ENCODE measurements at places on chromosomes 11 and 22.
A peak's percentile ranks its signal among the peaks of the same experiment; 100 is the strongest.

GRCh38 chr11:18958221-18958910, 19.2 kb upstream of the MRGPRX1 start:
- DNase-seq = no peak

DNA sequence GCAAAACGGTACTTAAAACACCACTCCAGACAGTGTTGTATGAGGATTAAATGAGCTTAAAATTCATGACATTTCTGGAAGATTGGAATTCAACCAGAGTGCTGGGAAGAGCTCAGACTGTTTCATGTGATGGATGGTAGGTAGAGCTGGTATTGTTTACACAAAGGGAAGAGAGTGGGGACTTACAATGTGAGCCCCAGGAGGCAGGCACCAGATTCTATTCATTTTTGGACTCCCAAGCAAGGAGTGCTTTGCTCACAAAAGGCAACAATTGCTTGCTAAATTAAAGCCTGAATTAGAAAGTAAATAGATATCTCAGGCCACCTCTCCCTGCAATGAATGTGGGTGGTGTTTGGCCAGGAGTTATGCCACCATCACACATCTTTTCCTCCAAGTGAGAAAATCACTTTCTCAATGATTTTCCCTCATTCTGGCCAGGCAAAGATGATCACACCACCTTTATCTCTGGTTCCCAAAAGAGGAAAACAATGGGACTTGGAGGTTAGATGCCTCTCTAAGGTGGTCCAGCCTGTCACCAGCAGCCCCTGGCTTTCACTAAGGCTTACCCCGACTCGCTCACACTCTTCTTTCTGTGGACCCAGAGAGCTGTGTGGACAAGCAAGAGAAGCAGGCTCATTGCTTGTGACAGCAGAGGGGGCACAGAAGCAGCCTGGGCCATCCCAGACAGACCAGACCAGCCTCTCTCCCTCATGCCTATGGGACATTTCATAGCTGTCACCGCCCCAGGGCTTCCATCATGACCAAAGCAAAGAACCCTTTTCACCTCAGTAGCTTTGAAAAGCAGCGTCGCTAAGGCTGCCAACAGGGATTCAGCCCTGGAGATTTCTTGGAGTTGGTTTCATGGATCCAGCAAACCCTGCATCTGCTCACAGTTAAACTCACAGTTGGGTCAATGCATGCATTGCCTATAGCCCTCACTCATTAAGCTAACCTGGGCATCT, 63.5 kb upstream of the DRD2 start:
- DNase-seq = no peak

DNA sequence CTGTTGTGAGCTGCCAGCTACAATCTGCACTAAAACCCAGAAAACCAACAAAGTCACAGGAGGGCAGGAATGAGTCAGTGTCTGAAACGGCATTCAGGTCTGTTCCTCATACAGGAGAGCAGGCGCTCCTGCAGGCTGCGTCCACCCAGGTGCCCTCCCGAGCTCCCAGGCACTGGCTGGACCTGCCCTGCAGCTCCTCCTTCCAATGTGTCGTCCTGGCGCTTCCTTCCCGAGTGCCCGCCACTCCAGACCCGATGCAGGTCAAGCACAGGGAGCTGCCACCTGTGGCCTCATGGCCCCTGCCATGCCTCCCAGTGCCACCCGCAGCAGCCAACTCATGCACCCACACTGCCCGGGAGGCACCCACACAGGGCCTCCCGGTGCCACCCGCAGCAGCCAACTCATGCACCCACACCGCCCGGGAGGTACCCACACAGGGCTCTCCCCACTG, 12.0 kb downstream of the BRD1 start:
- no peak for DNase-seq

GRCh38 chr11:13388741-13389140, 74.3 kb downstream of the BTBD10 start:
- no peak for DNase-seq

DNA sequence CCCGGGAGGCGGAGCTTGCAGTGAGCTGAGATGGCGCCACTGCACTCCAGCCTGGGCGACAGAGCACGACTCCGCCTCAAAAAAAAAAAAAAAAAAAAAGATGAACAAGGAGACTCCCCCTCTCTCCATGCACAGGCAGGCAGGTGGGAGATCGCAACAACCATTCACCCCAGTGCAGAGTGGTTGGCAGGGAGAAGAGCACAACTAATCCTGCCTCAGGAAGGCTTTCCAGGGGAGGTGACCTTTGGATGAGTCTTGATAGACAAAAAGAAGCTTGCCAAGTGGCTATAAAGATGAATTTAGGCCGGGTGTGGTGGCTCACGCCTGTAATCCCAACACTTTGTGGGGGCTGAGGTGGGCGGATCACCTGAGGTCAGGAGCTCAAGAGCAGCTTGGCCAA, 30.0 kb downstream of the FLRT1 start:
- no peak for DNase-seq

GRCh38 chr11:69744435-69744834, 30.7 kb downstream of the FGF4 start:
- DNase-seq = no peak

- no peak for DNase-seq
Measured at GRCh38 chr22:28017859-28018258, 98.8 kb upstream of the PITPNB start.

DNA sequence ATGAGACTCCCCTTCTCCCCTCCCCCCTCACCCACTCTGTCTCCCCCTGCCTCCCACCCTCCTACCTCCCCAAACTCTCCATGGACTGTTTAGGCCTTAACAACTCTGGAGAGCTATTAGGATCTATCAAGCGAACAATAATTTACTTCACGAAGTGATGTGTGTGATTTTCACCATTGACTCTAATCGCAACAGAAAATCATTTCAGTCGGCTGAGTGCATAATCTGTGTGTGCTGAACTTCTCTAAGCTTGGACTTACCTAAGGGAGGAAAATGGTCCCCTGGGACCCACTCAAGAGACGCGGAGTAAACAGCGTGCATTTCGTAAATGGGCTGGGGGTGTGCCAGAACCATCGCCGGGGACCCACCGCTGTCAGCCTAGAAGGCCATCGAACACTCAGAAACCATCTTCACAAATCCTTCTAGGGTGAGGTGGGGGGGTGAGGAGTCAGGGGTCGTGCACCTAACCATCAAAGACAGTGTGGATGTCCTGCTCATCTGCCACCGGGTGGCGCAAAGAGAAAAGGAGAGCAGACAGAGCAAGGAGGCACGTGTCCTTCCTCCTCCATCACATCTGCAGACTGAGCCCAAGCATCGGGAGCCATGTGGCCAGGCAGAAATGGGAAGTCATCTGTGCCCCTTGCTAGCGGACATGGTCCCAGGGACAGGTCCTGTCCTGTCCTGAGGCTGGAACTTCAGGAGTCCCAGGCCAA, 62.1 kb upstream of the NUP50 start:
- peak; percentile 68 for DNase-seq

GRCh38 chr22:18067548-18068341, 10.0 kb upstream of the PEX26 start:
- DNase-seq = no peak

GRCh38 chr11:113952588-113952987, 22.3 kb upstream of the HTR3A start:
- DNase-seq = no peak

DNA sequence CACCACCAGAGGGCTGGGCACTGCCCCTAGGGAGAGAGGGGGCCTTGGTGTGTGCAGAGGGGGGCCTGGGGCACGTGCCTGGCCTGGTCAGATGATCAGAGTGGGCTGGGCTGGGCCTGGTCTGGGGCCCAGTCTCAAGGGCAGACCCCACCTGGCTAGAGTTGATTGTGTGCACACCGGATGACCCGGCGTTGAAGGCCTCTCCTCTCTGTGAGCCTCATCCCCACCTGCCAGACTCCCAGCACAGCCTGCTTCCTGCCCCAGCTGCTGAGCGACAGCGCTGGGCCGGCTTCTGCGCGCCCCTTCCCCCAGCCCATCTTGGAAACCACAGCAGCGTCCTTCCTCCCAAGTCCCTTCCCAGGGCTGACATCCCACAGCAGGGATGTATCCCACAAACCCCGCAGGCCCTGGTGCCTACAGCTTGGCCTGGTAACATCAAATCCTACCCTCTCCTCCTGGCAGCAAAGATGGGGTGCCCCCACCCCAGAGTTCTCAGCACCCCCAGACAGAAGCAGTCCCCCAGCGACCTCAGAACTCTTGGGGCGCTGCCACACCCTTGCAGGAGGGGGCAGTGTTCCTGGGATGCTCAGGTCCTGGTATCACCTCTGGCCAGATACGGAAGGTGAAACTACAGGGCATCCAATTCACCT, 11.0 kb upstream of the TSSC4 start:
- no peak for DNase-seq

GRCh38 chr22:39699631-39700360, 129.2 kb downstream of the CACNA1I start:
- DNase-seq = no peak

DNA sequence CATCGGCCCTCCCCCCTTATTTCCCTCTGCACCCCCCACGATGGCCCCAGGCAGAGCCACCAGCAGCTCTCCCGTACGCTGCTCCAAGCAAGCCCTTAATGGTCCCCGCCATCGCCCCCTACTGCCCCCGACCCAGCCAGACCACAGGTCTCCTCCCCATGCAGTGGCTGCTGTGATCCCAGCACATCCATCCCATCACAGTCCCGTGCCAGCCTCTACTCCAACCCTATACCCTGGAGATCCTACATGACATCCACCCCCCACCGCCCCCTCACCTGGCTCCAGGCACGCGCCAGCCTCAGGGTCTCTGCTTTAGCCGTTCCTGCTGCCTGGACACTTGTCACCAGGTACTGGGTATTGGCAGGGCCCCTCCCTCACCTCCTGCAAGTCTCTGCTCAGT, 85.8 kb upstream of the RTL6 start:
- no peak for DNase-seq

DNA sequence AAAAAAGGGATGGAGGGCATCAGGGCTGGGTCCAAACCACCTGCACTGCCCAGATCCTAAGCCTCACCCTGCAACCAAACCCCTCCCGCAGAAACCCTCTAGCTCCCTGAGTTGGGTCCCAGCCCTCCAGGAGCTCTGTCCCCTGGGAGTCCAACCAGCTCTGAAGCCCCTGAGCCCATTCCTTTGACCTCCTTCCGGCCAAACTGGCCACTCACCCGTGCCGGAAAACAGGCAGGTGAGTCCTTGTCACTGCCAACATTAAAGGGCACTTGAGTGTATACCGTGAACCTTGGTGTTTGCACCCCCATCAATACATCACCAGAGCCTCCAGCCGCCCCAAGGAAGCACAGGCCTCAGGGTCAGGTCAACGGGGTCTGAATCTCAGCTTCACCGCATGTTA, 11.5 kb downstream of the MS4A15 start:
- DNase-seq = no peak

DNA sequence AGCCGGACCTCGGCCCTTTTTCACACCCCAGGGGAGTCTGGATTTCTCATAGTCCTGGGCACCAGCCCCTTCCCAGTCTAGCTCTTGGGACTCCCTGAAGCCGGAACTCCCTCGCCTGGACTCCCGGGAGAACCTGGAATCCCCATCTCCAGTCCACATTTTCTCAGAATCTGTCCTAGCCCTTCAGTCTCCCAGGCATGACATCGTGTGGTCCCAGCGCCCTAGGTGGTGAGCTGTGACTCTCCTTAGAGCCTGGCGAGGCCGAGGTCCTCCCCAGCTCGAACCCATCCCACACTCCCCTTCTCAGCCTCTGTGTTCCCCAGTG, 673 bp upstream of the DUSP18 start:
- no peak for DNase-seq

DNA sequence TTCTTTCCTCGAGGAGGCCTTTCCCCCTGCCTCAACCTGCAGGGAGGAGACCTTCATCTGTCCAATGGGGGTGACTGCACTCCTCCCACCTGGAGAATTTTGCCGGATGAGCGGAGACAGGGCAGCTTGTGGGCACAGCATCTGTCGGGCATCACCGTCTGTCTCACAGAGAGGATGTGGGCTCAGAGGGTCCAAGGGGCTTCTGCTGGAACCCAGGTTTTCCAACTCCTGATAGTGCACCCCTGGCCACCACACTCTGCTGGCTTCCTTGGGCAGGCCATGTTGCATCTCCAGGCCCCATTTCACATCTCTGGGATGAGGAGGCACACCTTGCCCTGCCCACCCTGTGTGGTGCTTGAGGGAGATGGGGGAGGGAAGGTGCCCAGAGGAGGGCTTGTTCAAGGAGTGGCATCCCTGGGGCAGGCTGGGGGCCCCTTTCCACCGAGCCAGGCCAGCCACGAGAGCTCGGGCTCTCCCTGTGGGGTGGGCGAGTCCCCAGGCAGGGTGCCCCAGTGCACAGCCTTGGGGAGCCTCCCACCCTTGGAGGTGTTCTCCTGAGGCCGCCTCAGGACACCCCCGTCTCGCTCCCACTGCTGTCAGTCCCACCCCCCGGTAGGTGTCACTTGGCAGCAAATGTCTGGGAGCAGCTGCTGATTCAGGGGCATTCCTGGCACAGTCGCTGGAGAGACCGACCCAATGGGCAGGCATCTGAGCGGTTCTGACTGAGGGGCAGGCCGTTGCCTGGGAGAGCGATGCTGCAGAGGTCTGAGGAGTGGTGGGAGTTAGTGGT, 84.2 kb downstream of the MORC2 start:
- no peak for DNase-seq

DNA sequence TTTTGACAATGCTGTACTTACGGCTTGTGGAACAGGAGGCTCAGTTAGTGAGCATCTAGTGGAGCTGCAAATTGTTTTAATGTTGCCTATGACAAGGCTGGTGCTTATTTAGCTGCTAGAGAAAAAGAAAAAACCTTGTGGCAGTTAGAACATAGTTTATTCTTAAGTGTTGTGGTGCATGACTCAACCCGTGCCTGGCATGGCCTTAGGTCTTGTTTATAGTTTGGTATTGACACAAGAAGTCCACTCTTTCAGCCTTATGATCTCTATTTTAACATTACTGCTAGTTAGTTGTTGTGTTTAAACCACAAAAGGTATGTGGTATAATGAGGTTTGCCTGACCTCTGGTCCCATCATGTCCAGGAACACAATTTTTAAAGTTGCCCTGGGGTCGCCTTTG, 744.6 kb downstream of the FAM181B start:
- no peak for DNase-seq

GRCh38 chr22:27715106-27715505, 86.5 kb downstream of the MN1 start:
- no peak for DNase-seq

DNA sequence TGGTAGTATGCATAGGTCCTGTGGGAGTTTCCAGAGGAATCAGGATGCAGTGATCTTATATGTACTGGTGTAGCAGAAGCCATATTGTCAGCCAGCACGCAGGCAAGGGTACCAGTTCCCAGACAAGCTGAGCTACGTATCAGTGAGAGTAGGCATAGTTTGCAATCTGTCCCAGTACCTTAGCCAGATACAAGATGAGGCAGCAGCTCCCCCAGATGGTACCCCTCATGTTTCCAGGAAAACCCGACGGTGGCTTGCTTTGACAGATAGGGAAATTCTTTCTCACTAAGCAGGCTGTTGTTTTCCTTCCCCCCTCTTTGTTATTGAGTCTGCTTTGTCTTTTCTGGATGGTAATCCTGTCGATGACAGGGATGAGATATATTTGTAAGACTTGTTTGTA, 109.7 kb upstream of the RRM1 start:
- no peak for DNase-seq
